Glomerular endothelial cell (primary cell): ENCODE measurements at places on chromosomes 16 and 17. TPM values are rescaled to one million over a fixed set of nuclear protein-coding genes. Genes with fewer than 3 reads are reported as not detected.
A peak's percentile ranks its signal among the peaks of the same experiment; 100 is the strongest.

- no peak for DNase-seq
Measured at GRCh38 chr16:84976644-84977400, 34.5 kb downstream of the ZDHHC7 start.

DNA sequence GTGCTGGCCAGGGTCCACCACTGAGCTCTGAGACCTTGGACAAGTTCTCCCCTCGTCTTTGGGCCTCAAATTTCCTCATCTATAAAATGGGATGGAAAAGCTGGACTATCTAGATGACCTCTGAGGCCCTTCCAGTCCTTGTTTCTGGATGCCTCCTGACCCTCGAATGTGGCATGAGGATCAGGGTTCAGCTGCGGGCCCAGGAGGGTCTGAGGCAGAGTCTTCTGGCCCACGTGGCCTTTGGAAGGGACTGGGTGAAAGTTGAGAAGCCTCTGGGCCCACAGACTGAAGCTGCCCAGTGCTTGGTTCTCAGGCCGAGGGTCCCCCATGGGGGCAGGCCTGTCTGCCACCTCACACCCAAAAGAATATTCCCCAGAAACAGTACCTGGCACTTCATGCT lies 16.9 kb upstream of the MRPS23 start:
- DNase-seq = no peak

- no peak for DNase-seq
Measured at GRCh38 chr17:3528403-3528851, 29.2 kb downstream of the TRPV3 start.

The RDM1 gene
- 0.47 TPM in 1 of 2 replicates, not detected in the other for total RNA-seq

- no peak for DNase-seq
Measured at GRCh38 chr16:9238346-9238745, 146.9 kb downstream of the HAPSTR1 start.

DNA sequence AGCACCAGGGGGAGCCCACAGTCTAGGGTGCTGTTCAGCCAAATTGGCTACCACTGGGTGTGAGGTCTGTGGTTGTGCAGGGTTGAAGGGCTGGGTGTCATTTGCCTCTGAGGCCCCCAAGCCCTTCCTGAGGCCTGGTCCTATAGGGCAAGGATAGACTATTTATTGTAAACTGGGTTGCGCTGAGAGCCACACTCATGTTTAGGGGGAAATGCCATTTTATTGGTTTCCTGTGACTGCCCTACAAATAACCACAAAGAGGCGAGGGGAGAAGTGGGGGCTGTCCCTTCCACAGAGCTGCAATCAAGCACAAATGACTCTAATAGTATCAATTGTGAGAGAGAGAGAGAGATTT lies 3.6 kb upstream of the ZCCHC14 start:
- DNase-seq = no peak

DNA sequence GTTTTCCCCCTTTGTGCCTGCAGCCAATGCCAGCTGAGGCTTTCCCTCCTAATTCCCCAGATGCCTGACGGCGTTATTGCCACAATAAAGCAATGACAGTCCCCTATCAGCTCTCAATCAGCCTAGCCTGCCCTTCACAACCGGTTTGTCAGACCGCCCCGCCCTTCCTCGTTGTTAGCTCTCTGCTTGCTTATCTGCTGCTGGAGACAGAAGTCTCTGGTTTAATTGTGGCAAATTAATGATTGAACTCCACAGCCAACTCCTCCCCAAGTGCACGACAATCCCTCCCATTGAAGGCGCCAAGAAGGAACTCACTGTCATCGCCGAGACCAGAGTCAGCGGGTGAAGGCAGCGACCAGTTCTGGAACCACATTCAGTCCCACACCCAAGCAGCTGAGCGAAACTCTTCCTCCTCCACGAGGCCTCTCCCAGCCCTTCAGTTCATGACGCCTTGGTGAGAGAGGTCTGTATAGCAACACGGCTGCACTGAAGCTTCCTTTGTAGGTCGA lies 474.4 kb downstream of the SLC39A11 start:
- DNase-seq = no peak

DNA sequence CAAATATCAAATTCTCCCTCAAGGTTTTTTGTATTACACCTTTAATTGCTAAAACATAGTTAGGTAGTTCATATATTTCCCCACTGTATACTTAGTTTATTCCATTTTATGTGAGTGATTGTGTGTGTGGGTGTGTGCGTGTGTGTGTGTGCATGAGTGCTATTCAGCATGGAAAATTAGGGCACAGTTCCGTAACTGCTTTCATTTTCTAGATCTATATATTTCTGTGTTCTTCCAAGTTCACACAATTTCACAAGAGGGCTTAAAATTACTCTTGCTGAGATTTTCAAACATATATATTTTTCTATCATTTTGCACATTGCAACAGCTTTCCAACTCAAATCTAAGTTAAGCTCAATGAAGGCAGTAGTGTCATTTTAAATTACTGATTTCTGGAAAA lies 782.9 kb upstream of the SOX9 start:
- no peak for DNase-seq

The ATP2A3 gene
- 0.53 TPM in 2 replicates for total RNA-seq

DNA sequence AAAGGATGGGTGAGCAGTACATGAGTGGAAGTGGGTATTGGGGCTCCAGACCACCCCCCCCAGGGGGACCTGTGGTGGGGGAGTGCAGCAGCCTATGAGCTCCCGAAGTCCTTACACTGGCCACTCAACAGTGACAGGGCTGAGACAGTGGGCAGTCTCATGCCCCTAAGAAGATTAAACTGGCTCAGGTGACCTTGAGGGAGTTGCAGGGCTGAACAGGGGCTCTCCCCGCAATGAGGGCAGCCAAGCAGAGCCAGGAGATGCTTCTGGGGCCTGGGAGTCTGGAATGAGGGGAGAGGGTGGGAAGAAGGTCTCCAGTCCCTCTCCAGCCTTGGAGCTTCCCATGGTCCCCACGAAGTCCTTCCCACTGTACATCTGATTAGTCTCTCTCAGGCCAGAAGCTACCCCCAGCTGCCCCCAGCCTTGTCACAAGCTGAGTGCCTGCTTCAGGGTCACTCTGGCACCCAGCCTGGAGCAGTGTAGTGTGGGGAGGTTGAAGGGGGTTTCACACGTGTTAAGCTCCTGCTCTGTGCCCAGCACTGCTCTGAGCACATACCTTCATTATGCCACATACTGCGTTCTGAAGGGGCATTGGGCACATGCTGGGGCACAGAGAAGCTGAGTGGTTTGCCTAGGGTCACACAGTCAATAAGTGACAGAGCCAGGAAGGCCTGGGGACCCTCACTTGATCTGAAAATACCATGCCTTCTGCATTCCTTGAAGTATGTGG lies 1.0 kb upstream of the CDH16 start:
- DNase-seq = no peak

GRCh38 chr17:32142857-32143526 lies 690 bp downstream of the RHOT1 start:
- no peak for DNase-seq

The ASPA gene
- total RNA-seq = not detected in 2 replicates

- peak; percentile 14 for DNase-seq
Measured at GRCh38 chr16:56743840-56744239, 13.9 kb downstream of the NUP93 start.

The PRRT2 gene
- total RNA-seq = 0.41 and 0.44 TPM in 2 replicates

The SULT1A4 gene
- total RNA-seq = 2.9 and 5.5 TPM in 2 replicates

The CD300LG gene
- not detected in 2 replicates for total RNA-seq

The MT1E gene
- 15.1 and 105 TPM in 2 replicates for total RNA-seq

DNA sequence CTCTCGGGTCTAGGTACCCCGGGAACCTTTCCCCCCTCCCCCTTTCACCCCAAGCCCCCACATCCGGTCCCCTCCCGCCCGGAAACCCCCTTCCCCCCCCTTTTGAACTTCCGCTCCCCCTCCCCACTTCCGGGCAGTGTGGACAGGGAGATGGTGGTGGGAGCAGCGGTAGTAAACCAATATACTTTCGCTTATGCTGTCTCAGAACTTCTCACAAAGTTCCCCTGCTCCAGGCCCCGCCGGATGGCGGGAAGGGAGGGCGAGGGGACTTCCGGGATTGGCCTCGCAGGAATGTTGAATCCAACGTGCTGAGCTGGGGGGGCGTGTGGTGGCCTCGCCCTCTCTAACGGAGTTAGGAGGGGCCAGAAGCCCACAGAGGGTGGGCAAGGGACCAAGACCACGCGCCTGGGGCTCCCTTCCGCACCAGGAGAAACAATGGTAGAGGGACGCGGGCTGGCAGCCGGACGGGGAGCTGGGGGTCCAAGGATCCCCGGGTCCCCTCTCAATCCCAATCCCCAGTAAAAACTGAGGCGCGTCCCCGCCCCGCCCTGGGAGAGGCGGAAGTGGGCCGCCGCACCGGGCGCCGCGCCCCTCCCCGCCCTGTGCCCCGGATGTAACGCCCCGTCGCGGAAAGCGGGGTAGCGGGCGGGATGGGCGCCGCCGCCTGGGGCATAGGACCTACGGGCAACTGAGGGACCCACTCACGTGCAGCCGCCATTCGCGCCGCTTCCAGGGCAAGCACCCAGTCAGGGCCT lies 742 bp downstream of the PFN1 start:
- DNase-seq = no peak

DNA sequence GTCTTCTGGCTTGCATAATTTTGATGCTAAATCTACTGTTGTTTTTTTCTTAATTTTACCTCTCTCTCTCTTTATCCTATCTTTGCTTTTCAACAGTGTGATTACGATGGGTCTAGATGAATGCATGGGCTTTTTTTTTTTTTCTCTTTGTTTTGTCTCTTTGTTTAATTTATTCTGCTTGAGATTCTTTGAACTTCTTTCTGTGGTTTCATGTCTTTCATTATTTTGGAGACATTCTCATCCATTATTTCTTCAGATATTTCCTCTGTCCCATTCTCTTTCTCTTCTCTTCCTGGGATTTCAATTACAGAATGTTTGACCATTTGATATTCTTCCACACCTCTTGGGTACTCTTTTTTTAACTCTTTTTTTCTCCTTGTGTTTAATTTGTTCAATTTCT lies 52.3 kb downstream of the CCDC182 start:
- no peak for DNase-seq

DNA sequence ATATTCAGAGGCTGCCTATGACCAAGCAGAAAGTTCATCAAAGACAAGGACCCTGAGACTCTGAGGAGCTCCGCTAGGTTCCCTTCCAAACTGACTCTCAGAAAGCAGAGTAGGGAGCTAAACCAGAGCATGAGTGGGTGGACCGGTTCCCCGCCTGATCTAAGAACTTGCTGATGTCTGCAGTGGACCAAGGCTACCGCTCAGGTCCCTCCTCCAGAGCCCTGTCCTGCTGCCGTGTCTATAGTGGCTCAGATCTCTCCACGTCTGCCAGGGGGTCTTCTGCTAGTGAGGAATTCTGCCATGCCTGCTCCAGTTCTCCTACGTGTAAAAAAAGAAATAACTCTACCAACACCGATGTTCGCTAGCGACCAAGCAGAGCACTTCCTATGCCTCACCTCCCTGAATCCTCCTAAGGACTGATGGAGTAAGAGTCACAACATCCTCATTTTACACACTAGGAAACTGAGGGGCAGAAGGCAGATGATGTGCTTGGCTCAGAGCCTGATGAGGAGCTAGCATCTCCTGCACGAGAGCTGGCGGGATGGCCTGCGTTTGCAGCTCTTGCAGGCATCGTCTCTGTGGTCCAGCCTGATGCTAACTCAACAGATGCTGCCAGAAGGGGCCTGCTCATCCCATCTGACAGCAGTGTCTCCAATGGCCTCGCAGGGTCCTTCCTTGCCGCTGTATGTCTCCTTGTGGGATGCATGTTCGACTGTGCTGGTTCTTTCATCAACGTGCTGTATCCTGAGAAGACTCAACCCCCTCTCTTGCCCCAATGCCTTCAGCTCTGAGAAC lies 265.5 kb downstream of the C16orf95 start:
- no peak for DNase-seq

- no peak for DNase-seq
Measured at GRCh38 chr16:2686912-2687507, 4.7 kb downstream of the KCTD5 start.

DNA sequence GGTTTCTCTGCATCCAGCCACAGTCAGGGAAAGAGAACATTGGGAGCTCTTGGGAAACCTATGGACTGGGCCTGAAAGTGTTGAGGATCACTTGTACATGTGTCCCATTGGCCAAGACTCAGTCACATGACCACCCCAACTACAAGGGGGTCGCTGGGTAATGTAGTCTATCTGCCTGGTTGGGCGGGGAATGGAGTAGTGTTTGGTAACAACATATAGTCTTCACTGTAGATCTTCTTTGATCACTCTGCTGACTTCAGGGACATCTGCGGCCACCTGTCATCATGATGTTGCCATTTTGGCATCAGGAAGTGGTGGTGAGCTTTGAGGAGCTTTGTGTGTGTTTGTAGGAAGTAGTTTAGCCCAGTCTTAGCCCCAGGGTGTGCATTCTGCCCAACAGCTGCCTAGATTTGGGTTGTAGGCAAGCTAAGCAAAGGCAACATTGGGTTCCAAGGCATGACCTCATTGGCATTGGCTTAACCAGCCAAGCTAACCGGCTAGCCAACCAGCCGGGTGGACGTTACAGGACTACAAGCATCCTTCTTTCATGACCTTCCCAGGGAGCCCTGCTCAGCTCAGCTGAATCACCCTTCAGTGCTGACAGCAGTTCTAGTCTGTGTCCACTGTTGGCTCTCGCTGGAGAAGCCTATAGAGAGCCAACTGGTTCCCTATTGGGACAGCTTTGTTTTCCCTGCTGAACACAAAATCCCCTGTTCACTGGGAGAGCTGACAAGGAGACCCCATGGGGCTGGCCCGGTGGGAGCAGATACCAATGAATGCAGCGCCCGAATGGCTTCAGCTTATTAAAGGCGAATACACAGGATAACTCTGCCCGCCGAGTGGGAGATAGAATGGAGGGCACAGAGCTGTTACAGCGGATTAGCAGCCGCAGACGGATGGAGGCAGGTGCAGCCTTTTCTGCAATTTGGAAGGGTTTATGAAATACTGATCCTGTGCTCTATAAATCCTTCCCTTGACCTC lies 178.6 kb downstream of the NTN1 start:
- DNase-seq = no peak

DNA sequence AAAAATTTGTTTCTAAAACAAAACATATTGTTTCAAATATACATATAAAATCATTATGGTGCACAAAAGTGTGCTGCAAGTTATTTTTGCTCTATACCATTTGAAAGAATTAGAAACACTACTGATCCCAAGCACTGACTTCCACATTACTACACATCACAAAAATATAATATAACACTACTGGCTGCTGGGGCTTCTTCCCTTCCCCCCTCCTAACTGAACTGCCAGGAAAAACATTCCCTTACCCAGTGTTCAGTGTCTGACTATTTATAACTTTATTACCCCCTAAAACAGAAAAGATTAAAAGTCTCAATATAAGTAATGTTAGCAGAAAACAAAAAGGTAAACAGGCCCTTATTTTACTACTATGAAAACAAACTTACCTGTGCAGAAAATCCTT lies 36.9 kb downstream of the GPATCH8 start:
- no peak for DNase-seq

- DNase-seq = no peak
Measured at GRCh38 chr17:30568117-30568430, 90.9 kb downstream of the GOSR1 start.

DNA sequence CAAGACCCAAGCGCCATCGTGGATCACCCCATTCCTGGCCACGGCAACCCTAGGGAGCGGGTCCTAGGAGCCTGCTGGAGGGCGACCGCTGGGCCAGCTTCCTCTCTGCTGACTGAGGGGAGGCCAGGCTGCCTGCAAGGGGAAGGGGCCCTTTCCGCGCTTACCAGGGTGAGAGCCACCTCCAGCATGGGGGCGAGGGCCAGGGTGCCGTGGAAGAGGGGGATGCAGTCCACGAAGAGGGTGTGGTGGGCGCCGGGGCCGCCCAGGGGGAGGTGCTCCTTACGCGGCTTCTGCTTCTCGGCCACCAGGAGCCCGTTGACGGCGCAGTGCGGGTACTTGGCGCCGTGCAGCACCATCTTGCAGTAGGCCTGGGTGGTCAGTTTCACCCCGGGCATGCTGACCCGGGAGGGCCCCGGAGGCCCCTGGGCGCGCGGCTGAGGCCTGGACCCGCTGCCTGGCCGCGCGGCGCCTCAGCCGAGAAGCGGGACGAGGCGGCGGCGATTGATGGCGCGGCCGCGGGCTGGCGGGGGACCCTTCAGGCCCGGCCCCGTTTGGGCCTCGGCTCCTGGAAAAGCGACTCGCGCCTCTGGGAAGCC lies 345 bp downstream of the EMC8 start:
- no peak for DNase-seq
